ENCODE measurements at places on chromosomes 3 and 15.
A peak's percentile ranks its signal among the peaks of the same experiment; 100 is the strongest.

- DNase-seq, result no peak
These were observed 7.8 kb downstream of the TRAT1 start for GRCh38 chr3:108830381-108830780.

DNA sequence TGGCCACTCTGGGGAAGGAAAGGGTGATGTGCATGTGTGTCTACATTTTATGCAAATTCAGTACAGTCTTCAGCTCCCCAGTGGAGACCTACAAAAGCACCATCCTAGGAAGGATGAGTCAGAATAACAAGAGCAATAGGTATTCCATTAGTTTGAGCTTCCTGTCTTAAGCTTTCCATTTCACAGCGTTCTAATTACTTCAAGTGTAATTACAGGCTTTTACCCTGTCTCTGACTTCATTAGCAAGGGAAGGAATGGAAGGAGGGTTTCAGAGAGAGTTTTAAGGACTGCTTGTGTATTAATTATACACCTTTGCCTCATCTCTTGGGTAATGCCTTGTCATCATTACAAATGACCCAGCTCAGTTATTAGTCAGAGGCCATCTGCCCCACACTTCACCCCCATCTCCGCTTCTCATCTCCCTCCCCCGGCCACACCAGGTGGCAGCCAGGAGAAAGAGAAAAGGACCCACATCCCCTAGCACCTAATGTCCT lies 202.8 kb upstream of the MRPL3 start:
- DNase-seq, result no peak

DNA sequence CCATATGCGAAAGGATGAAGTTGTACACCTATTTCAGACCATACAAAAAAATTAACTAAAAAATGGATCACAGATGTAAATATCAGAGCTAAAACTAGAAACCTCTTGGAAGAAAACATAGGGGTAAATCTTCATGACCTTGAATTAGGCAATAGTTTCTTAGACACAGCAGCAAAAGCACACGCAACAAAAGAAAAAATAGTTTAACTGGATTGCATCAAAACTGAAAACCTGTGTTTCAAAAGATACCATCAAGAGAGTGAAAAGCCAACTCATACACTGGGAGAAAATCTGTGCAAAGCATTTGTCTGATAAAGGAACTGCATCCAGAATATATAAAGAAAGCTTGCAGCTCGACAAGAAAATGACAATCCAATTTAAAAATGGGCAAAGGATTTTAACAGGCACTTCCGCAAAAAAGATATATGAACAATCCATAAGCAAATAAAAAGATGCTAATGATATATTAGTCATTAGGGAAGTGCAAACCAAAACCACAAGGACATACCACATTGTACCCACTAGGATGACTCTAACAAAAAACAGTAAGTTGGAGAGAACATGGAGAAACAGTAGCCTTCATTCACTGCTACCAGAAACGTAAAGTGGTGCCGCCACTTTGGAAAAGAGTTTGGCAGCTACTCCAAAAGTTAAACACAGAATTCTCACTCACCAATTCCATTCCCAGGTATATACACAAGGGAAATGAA lies 263.1 kb downstream of the ADAMTS17 start:
- no peak for DNase-seq

DNA sequence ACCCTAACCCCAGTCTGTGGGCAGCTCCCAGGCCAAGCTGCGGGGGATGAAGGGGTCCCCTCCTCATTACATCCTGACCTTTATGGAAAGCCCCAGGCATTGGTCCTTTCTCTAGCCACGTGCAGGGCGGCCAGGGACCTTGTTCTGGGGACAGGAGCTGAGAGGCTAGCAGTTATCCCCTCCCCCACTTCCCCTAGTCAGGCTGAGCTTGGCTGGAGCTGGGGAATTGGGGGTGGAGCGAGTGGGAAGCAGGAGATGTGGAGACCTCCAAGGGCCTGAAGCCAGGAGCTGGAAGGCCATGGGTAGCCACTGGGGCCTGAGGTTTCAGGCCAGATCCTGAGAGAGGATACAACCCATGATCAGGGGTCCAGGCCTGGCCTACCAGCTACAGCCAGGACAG lies 45.8 kb downstream of the DNAH1 start:
- no peak for DNase-seq

- no peak for DNase-seq
These were observed 5.8 kb downstream of the CELSR3 start for GRCh38 chr3:48656841-48657281.

DNA sequence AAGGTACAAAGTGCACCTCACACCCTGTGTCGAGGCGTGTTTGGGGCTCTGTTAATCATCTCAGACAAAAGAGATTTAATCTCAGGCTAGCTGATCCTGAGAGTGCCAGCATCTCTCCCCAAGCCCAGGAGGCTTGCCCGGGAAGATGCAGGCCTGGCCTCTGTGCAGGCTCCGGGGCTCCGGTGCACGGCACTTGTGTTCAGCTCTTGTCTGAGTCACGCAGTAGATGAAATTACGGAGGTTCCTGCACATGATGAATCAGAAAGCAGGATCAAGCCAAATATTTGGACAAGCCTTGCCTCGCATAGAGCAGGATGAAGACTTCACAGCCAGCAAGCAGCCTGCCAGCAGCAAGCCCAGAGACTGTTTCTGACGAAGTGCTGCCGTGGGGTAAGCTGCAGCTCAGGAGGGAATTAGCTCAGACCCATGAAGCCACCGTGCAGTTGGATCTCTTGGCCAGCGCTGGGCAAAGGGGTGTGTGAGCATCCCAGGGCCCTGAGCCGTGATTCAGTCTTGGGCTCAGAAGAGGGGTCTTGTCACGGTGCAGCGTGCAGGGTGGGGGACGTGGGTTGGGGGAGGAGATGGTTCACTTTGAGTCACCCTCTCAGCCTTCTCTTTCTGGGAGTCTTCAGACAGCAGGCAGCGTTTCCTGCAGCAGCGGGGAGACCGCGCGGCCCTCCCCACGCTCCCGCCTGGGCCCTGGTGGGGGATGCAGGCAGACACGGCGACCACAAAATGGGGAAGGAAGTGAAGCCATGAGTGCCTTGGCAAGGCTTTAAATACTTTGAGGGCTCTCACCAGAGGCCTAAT lies 89.2 kb upstream of the MEF2A start:
- no peak for DNase-seq

DNA sequence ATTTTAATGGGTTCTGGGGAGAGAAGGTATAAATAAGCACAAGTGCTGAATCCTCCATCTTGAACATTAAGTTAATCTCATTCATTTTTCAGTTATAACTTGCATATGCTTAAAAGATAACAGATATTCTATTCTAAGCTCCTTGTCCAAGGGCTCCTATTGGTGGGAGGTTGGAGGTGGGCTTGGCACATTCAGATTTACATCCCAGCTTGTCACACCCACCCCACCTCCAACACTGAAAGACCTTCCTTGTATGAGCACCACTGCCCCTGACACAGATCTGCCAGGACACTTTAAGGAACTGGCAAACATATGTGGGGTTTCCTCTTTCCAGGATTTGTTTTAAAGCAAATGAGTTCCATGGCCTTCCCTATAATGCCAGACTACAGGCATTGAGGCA lies 30.6 kb downstream of the HOMER2 start:
- DNase-seq, result no peak

DNA sequence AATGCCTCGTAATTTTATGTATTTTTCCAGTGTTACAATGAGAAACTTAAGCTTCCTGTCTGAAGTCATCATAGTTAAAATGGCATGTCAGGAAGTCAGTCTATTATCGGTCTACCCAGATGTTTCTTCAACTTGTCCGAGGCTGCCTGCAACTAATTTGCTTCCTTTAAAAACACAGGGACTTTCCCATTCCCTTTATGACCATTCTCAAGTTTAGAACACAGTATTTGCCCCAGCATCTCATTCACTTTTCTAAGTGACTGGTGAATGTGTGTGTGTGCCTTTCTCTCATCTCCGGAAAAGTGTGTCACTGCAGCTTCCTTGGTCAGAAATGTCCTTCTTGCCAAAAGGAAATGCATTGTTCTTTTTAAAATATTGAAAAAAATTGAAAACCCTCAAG lies 466.6 kb downstream of the RAP2B start:
- DNase-seq, result no peak

- DNase-seq, result no peak
These were observed 2.0 kb downstream of the CORO2B start for GRCh38 chr15:68580883-68581155.

GRCh38 chr3:67290438-67290837 lies 292.3 kb downstream of the KBTBD8 start:
- no peak for DNase-seq

GRCh38 chr3:154743418-154743817 lies 313.4 kb upstream of the GPR149 start:
- no peak for DNase-seq

- no peak for DNase-seq
These were observed 70.3 kb downstream of the CCNL1 start for GRCh38 chr3:157089455-157090221.

DNA sequence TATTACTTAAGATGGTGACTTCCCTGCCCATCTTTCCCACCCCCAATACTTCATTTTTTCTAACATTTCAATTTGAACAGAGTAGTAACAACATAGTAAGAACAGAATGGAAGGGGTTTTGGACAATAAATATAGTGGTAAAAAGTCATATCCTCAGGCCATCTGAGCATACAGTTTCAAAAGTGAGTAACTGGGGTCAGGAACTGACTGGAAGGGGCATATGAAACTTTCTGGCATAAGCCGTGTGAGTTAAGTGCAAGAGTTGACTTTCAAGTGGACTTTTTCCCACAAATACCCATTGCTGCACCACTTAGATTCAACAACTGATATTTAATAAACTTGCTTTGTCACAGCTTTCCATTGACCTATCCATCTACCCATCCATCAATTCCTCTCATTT lies 153.5 kb upstream of the IL12A start:
- no peak for DNase-seq

GRCh38 chr3:133138017-133138416 lies 99.8 kb downstream of the TMEM108 start:
- no peak for DNase-seq

- no peak for DNase-seq
These were observed 173.4 kb upstream of the TPM1 start for GRCh38 chr15:62869116-62869515.

- DNase-seq, result no peak
These were observed 552.4 kb upstream of the CCDC54 start for GRCh38 chr3:106824856-106825255.

DNA sequence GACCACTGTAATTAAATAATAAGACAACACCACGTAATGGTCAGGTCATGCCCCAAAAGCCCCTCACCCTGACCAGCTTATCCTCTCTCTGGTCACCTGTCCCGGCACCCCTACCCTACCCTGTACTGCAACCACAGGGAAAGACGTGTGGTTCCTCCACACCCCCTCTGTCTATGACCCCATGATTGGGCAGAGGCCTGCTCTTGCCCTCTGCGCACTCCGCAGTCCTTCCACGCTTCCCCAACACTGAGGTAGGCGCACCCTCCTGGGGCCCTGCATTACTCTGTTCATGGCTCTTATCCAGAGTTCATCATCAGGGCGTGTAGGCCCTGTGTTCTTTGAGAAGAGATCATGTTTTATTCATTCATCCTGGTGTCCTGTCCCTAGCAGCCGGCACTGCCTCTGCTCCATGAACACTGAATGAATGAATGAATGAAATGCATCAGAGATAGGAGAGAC lies 33.8 kb downstream of the MGLL start:
- DNase-seq, result no peak

DNA sequence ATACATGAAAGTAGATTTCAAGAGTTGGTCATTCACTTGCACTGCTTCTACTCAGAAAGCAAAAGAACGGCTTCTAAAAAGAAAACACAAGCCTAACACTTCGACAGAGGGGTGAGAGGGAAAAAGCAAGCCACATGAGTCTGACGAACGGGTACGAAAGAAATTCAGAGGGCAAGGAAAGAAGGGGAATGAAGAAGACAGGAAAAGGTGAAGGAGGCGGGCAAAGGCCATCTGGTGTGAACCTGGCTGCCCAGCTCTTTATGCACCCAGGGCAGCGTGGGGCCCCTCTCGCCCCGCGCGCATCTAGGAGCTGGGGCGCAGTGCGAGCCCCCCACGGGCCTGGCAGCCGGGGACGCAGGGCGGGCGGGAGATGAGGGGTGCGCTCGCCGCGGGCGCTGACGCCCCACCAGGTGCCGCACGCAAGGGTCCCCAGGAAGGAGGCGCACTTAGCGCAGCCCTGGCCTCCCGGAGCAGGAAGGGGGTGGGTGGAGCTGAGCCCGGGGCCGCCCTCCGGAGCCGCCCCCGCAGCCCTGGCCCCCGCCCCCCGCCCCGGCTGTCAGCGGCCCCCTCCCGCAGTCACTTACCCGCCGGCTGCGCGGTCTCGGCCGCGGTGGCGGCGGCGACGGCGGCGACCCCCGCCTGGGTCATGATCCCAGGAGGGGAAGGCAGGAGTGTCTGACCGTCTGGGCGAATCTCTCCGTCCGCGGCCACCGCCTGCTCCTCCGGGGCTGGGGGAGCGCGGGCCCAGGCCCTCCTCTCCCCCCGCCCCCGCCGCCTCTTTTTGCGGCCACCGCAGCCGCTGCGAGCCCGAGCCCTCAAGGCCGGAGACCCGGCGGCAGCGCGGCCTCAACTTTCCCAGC lies at the start of gene USF3:
TSS of gene USF3 (minus strand) at position 857 of the 860 bp plus-strand sequence. CDS start 21,764 bp downstream, outside the sequence.
- peak; percentile 57 for DNase-seq

GRCh38 chr3:60932643-60933042 lies 318.6 kb downstream of the FHIT start:
- DNase-seq, result no peak

DNA sequence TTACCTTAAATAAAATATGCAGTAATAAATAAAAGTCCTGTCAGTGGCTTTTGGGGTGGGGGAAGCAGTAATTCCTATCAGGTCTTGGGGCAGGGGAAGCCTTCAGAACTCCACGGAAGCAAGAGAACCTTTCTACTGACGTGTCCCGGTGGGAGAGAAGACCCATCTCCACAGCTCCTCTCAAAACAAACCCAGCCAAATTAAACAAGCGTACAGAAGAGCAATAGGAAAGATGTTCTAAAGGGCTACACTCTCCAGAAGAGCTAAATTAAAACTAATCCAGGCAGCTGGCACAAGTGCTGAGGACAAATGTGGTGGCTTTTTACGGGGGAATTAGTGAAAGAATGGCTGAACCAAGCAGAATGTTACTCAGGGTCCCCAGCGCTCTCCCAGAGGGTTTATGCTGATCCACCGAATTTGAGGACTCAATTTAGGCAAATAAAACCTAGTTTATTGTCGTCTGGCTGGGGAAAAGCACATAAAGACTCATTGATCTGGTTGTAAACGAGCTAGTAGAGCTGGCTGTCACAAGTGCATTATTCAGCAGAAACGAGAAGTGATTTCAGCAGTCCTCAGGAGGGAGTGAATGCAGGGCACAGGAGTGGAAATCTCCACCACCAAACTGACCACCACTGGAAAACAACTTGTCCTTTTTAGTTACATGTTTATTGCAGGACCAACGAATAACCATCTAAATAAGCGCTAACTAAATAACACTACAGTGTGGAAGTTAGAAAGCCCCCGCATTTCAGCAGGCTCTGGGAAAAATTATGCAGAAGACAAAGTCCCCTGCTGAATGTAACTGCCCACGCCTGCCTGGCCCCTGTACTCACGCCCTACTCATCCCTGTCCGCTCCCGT lies 13.5 kb downstream of the BFSP2 start:
- DNase-seq, result no peak

All from activated CD4-positive, CD25-positive, alpha-beta regulatory T cell (primary cell).